ENCODE measurements at places on chromosomes 11 and 22.
A peak's percentile ranks its signal among the peaks of the same experiment; 100 is the strongest.

GRCh38 chr11:62497132-62497801 lies 49.3 kb downstream of the AHNAK start:
- DNase-seq, result no peak

DNA sequence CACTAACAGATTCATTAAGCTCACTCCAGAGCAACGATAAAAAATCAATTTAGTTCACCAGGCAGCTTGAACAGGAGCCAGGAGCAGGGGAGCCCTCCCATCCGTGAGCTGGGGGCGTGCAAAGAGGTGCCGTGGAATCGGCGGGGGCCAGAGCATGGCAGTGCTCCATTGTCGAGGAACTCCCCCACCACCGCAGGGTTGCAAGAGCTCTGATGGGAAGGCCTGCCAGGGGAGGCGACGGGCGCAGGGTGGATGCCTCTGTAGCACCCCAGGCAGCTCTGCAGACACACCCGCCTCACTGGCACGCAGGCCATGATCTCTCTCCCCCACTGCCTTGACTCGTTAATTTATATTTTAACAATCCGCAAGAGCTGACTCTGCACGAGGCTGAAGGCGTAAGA lies 433.2 kb downstream of the MIAT start:
- DNase-seq, result no peak

DNA sequence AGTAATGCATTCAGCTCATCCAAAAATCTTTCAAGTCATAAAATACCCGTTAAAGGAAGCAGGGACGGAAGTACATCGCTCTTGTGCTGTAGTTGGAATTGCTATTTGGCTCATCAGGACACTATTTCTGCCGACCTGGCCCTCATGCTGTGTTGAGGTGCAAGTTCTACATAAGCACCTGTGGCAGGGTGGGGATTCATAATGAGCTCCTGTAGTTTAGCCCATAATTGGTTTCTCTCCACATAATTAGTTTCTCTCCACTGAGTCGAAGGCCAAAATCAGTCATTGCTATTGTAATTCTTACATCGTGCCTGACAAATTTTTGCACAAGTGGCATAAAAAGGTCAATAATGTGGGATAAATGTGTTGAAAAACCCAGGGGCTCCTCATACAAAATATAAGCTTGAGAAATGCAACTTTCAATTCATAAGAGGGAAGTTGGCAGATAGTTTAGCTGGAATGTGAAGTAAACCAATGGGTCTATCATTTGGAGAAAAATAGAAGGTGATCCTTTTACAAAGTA lies 14.9 kb upstream of the ISX start:
- DNase-seq, result no peak

DNA sequence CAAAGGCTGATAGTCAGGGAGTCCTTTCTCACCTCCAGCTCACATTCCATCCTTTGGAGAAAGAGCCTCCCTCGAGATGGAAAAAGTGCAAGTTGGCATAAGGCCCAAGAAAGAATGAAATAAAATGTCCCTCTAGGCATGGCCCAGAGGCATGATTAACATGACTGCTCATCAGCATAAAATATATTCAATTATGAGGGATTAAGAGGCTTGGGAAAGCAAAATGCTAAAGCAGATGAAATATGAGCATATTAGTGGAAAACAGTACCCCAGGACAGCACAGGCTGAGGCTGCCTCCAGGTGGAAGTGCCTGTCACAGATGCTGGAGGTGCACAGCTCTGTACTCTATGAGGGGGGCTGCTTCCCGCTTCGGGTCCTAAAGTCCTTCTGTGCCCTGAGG lies 347.8 kb upstream of the PLET1 start:
- no peak for DNase-seq

DNA sequence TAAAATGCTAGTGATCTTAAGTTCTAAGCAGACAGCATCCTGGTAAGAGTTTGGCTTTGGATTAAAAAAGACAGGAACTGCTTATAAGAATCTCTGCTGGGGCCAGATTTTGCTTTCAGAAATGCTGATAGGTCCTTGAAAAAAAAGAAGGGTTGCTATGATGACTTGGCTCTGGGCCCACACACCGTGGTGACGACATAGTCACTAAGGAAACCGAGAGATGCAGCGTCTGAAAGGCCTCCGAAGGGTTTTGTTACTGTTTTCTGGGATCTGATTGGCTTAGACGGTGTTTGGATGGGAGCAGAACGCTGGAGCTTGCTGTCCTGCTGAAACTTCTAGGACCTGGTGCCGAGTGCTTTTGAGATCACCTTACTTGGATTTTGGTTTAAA lies 8.4 kb downstream of the FAM118A start:
- DNase-seq, result peak; percentile 71

GRCh38 chr11:71355281-71355680 lies 92.9 kb downstream of the DHCR7 start:
- DNase-seq, result no peak

- DNase-seq, result no peak
Observed at GRCh38 chr11:125343718-125344131, 152.3 kb downstream of the FEZ1 start.

GRCh38 chr11:119493712-119494111 lies 70.7 kb upstream of the THY1 start:
- no peak for DNase-seq

DNA sequence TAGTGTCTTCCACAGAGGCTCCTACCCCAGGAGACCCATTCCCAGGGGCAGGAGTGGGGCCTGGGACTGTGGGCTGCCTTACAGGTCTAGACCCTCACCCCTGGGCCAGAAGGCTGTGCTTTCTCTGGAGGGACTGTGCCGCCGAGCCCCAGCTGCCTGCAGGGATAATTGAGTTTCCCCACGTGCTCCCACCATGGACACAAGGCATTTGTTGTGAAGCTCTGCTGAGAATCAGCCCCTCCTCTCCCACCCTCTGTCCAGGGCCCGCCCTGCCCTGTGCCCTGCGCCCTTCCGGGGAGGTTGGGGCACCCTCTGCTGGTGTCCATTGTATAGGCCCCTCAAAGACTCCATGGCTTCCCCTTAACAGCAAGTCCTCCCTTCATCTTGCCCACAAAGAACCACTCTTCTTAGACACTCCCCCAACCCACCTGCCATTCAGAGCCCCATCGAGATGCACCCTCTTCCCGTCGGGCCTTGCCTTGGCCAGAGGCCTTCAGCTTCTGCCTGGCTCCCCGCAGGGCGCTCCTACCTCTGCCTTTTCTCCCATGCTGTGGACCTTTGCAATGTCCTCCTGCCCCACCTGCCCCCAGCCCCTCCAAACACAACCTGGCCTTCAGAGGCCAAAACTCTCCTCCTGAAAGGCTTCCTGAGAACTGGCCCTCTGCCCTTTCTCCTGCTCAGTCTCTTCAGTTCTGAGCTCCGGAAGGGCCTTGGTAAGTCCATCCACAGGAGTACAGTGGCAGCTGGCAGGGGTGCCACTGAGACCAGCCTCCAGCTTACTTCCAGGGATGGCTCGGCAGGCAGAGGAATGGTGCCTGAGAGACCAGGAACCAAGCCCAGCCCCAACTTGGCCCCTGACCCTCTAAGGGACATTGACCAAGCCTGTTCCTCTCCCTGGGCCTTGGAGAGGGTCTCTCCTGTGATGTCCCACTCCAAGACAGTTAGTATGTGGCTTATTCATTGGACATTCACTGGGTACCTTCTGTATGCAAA lies 22.4 kb downstream of the DUSP8 start:
- no peak for DNase-seq

- DNase-seq, result no peak
Observed at GRCh38 chr11:2586793-2587131, 113.0 kb downstream of the KCNQ1OT1 start.

GRCh38 chr11:77154381-77155081 lies 26.5 kb downstream of the MYO7A start:
- DNase-seq, result no peak

DNA sequence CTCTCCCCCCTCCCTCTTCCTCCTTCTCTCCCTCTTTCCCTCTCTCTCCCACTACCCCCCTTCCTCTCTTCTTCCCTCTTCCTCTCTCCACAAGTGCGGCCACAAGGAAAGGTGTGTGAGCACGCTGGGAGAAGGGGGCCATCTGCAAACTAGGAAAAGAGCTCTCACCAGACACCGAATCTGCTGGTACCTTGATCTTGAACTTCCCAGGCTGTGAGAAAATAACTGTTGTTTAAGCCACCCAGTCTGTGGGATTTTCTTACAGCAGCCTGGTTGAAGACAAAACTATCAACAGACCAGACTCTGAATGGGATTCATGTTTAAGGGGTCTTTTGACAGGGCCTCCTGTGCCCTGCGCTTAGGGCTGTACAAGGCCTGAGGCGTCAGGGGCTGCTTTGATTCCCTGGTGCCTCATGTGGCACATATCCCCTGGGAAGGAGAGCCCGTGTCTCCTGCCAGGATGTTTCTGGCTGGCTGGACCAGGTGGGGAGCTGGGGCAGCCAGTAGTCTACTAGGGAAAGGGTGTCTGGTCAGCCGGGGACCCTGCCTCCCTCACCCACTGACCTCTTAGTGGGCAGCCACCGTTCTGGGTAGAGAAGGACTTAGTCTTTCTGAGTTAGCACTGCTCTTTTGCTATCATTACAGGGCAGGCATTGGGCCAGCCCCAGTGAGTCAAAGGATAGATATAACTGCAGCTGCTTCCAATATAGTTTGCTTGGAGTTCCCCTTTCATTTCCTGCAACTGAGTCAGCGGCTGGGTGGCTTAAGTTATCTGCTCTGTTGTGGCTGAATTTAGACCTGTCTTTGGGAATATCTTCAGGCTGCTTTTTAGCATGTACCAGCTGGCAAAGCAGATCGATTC lies 6.2 kb downstream of the PANX1 start:
- DNase-seq, result no peak

DNA sequence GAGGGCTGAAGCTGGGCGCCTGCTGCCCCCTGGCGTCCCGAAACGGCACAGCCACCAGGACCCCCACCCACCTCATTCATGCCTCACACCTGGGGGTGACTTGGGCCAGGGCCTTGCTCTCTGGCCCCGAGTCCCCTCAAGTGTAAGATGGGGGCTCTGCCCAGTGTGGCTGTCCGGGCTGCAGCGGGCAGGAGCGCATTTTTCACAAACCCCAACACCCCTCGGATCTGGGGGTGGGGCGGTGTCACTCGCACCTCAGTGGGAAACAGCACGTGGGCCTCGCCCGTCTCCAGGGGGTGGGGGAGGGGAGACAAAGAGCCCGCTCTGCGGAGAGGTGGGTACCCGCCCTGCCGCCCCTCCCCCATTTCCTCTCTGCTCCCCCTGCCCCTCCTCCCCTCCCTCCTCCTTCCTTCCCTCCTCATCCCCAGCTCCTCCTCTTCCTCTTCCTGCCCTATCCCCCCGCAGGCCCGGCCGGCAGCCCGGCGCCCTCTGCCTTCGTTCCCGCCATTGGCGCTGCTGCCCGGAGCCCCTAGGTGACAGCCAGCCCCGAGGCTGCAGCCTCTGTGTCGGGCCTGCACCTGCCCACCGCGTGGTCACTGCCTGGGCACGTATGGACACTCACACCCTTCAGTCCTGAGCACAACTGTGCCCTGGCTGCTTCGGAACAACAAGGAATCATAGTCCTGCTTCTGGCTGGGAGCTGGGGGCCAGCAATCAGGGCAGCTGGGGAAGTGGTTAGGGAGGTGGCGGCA lies 6.8 kb upstream of the CDKN1C start:
- peak; percentile 37 for DNase-seq

DNA sequence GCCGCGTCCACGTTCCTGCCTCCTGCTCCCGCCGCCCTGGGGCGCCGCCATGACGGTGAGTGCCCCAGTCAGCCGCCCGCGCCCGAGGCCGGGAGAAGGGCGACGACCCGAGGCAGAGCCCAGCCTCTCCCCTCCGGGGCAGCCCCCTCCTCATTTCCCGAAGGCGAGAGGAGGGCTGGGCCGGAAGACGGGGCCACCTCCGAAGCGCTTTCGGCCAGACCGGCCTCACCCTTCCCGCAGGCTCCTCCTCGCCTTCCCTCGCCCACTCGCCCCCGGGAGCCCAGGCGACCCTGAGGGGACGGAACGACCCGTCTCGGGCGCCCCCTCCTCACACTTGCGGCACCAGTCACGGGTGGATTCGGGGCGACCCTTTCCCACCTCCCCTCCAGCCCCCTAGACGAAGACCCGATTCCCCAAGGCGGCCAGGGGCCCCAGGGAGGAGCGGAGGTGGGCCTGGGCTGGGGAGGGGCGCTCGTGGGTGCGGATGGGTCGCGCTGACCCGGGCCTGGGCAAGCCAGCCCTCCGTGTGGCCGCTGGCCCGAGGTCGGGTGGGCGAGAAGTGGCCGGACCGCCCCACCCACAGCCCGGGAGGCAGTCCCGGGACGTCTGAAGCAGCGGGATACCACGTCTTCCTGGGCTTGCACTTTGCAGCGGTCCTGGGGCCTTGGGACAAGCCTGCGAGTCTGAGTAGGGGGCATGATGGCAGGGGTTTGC lies 49.7 kb downstream of the TRIOBP start:
- DNase-seq, result no peak

DNA sequence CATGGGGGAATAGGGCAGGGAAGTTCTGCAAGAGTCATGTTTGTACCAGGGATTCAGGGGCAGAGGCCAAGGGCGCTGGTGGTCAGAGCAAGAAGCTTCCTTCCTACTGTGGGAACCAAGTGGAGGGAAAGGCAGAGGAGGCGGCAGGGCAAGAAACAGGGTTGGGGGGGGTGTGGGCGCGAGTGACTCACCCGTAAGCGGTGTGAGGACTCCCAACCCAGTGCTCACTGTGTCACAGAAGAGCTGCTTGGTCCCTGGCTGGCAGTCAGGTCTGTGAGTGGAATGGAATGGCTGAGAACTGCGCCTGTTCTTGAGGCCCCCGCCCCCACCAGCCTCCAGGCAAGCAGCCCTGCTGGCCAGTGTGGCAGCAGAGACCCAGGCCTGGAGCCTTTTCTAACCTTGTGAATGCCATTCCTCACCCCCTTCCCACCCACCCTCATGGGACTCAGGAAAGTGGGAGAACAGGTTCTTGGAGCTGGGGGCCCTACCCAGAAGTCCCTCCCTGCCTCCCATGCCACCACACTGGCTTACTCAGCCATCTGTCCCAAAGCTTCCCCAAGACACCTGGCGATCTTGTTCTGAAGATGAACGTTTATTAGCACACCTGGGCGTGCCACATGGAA lies 4.7 kb downstream of the LRRC10B start:
- no peak for DNase-seq

DNA sequence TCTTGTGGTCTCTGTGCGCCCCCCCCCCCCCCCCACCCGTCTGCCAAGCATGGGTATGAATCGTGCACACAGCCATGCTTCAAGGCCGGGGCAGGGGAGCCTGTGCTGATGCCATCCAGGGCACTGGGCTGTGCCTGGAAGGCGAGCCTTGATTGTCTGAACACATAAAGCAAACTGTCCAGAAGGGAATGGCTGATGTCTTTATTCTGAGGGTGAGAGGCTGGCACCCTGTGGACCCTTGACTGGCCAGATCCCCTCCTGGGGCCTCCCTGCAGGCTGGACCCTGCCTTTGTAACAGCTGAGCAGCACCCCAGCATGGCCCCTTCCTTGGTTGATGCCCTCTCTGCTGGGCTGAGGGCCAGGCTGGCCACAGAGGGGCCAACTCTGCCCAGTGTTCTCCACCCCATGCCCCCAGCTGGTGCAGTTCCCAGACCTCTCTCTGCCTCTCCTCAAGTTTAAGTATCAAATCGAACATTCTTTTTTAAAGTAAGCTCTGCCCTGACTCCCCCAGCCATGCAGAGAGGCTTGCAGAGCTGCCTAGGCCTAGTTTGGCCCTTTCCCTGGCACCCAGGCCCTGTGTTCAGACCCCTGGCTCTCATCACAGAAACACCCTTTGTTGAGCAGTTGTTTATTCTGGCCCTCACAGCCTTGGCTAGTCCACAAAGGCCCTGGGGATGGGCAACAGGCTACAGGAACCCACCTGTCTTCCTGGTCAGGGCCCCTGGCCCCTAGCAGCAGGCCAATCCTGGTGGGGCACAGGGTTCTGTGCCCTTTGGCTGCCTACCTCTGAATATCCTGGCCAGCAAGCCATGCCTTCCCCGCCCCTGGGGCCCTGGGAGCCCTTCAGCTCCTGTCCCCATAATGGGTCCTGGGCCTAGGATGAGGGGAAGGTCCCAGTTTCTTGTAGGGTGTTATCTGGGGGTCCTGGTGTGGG lies 3.9 kb upstream of the RANBP1 start:
- no peak for DNase-seq
